Dermis blood vessel endothelial cell (primary cell): ENCODE measurements at places on chromosomes 2 and 18.
A peak's percentile ranks its signal among the peaks of the same experiment; 100 is the strongest.

DNA sequence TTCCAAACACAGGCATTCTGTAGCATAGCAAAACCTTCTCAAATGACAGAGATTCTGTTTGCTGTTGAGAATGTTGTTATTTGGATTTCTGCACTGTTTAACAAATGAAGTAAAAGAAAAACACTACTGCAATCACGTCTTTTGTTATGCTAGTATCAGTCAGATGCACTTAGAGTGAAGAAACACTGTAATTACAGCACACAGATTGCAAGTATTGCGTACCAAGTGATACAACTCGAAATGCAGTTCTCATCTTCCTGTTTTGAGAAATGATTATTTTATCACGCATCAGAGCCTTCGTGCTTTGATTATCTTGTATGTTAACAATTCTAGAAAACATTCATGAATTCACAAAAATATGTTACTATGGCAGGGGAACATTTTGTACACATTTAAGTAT, 41.8 kb upstream of the KLF11 start:
- DNase-seq: no peak

GRCh38 chr2:240468303-240469238, 33.1 kb downstream of the GPC1 start:
- DNase-seq: no peak

DNA sequence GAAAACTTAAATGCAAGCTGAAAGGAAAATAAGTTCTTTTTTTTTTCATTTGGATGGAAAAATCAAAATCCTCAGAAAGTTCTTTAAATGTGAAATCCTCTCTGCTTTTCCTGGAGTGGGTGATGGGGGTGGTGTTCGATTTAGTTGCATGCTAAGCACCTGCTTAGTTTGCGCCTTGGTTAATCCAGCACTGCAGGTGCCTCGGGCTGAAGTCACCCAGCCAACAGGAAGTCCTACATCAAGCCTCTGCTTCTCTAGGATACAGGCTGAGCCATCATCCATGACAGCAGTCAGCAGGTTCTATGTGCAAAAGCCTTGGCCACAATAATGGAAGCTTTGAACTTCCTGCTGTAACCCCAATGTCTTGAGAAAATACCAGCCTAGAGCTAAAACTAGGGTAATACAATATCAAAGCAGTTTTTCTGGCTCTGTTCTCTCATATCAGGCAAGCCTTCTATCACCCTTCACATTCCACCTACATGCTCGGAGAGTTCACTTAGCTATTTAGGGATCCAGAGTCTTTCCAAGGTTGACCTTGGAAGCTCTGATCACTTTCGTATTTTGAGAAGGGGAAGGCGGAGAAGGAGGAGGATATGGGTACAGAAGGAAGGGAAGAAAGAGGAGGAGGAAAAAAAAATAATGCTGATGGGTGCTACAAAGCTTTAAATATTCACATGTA, 116.1 kb upstream of the LRRTM1 start:
- no peak for DNase-seq

GRCh38 chr2:67412424-67412823, 15.3 kb downstream of the ETAA1 start:
- no peak for DNase-seq

DNA sequence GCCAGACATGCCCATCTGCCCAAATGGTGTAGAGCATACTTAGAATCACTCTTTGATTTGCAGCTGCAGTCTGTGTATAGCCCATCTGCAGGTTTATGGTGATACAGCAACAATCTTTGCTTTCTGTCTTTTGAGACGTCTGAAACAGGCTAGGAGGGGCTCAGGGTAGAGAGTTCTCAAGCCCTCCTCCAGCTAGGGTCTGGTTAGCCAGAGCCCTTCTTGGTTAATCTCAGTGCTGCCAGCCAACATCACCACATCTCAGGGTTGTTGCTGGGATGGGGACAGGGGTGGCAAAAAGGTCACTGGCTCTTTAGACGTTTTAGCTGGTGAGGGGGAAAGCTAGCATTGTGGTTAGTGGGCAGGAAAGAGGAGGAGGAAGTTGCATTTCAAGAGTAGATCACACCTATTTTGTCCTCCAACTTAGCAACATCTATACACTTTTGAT, 136.6 kb upstream of the ACAA2 start:
- DNase-seq: no peak

DNA sequence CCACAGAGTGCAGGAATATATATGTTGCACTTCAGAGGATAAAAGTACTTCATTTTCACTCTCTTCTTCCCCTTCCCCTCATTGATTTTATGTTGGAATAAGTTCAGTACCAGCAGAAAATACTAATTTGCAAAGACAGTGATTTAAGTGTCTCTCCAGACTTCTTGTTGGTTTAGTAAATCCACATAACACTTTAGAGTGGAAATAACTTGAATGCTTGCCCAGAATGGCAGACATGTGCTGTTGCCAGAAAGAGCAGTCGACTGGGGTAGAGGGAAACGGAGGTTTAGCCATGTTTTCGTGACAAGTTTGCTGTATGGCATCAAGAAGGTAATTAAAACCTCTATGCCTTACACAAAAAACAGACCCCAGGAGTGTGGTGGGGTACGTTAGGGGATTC, 246.0 kb upstream of the CXCR4 start:
- no peak for DNase-seq

DNA sequence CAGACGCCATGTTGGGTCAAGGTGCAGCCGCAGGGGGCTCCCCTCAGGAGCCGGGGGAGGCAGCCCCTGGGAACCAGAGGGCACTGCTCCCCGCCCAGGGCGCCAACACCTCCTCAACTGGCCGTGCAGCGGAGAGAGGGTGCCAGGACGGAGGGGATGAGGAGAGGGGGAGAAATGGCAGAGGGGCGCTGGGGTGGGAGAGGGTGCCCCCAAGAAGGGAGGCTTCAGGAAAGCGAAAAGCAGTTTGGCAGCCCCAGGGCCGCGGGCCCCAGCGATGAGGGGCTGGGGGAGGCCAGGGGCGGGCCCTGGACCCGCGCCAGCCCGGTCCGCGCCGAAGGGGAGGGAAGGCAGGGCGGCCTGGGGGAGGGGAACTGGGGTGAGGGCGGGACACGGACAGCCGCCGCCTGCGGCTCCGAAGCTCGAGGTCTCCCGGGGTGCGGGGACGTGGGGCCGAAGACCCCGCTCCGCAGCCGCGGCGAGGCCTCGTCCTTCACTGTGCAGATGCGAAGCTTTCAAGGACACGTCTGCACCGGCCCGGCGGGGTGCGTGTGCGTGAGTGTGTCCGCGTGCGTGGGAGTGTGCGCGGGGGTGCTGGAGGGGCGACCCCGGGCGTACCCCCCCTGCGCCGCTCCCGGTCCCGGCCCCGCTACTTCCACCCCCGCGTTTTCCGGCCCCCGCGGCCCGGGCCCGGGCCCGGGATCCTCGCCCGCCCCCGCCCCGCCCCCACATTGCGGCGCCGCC, 1.4 kb downstream of the DNMT3A start:
- DNase-seq: peak; percentile 13

- DNase-seq: no peak
Measured at GRCh38 chr2:217047631-217048030, 187.8 kb upstream of the TNP1 start.

- DNase-seq: peak; percentile 59
Measured at GRCh38 chr2:82790206-82791021, 1668.7 kb downstream of the SUCLG1 start.

- no peak for DNase-seq
Measured at GRCh38 chr2:215392687-215393270, 43.1 kb downstream of the FN1 start.

DNA sequence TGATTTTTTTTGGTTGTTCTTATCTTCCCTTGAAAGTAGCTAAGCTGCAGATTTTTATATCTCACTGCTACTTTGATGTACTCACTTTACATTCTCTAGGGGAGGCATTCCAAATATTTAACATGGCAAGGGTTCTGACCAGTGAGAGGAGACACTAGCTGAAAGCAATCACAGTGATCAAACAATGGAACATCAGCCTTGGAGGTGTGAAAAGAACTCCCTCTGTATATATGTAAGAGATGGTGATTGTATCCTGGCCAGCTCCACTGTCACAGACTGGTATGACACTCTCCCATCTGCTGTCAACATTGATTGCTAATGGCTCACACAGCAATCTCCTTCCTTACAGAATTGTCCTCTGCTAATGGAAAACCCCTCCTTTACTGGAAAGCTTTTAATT, 291.7 kb upstream of the CDH19 start:
- no peak for DNase-seq

DNA sequence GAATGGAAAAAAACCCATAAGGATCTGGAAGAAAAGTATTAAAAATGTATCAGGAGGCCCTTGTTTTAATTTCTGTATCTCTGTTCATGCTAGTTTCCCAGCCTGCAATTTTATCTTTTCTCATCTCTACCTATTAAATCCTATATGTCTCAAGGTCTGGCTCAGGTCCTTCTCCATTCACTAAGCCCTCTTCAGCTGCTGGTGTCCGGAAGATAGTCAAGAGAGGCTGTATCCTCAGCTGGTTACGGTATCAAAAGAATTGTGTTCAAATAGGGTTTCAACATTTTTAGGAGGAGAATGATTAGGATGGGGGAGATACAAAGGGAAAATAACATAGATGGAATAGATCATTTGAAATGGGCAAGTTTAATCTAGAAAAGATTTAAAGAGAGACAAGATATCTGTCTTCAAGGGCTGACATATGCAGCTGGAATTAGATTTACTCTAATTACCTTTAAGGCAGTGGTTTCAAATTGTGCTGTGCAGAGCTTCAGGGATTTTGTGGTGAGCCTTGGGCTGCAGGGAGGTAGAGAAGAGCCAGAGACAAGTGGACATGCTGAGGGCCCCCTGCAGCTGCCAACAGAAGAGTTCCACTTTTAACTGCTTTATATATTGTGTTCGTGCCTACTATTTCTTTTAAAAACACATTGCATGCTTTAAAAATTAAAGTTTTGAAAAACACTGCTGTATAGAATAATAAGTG, 24.1 kb downstream of the GREB1L start:
- no peak for DNase-seq

DNA sequence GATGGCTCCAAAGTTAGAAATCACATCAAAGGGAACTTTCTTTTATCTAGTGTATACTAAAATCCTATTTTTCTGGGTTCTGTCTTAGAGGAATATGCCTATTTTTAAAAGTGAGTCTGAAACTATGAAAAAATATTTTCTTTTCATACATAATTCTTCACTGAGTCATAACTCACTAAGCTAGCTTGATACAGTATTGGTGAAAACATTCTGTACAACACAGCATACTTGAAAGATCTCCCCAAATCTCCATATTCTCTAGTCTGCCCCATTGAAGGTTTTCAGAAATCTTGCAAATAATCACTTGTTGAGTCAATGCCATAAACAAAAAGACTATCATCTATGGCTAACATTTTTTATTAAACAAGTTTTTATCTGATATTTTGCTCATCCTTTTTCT, 44.5 kb downstream of the COL3A1 start:
- DNase-seq: no peak

DNA sequence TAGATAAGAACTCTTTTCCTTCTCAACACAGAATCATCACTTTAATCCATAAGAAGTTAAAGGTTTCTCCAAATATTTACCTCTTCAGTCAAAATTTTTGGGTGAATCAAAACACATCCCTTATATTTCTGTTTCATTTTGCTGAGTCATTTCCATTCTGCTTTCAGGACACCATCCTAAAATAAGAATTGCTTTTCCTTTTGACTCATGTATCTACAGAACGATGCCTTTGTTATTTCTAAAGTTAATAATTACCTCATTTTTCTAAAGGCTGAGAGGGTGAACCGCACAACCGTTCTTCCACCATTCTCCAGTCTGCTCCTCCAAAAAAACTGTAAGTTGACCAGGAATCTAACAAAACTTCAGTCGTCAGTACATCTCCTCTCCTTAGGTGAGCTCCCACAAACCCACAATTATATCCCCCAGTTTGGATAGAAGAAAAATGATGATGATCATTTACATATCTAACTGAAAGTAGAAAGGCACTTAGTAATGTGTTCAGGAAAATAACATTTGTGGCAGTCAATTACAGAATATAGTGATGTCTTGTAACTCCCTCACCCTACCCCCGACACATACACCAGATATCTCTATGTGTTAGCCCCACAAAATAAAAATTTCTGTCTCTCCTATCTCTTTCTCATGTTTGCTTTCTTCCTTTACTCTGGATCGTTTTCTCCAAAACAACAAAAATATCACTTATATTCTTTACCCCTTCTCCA, 162.5 kb downstream of the RAD51AP2 start:
- DNase-seq: no peak

DNA sequence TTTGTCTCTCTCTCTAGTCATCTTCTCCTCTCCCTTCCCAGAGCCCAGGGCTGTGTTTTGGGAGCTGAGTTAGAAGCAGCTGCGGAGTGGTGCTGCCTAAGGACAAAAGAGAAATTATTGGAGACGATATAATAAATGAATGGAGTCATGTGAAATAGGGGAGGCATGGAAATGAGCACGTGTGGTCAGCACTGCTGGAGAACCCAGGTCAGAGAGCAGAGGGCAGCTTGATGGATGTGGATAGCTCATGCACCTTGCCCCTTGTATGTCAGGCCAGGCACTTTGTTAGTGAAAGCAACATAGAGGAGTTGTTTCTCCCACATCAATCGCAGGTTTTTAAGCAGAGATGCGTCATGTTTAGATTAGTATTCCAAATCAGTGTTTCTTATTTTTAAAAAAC, 15.7 kb downstream of the TTR start:
- DNase-seq: no peak

- no peak for DNase-seq
Measured at GRCh38 chr2:18122544-18123210, 244.2 kb downstream of the KCNS3 start.

DNA sequence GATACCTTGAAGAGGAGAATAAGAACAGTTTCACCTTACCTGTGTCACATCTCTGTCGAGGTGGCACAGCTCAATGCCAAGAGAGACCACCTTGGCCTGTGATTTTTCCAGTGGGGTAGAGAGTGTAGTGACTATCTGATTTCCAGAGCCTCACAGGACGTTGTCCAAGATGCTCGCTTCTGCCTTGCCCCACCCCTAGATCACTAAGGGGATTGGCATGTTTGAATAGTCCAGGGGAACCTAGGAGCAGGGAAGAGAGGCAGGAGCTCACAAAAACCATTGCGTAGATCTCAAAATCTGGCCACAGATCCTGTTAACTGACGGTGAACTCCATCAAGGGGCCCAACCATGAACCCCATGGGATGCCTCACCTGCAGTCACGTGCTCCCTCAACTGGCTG, 24.2 kb downstream of the TMEM178A start:
- no peak for DNase-seq

GRCh38 chr2:137659616-137660015, 304.7 kb upstream of the HNMT start:
- no peak for DNase-seq

DNA sequence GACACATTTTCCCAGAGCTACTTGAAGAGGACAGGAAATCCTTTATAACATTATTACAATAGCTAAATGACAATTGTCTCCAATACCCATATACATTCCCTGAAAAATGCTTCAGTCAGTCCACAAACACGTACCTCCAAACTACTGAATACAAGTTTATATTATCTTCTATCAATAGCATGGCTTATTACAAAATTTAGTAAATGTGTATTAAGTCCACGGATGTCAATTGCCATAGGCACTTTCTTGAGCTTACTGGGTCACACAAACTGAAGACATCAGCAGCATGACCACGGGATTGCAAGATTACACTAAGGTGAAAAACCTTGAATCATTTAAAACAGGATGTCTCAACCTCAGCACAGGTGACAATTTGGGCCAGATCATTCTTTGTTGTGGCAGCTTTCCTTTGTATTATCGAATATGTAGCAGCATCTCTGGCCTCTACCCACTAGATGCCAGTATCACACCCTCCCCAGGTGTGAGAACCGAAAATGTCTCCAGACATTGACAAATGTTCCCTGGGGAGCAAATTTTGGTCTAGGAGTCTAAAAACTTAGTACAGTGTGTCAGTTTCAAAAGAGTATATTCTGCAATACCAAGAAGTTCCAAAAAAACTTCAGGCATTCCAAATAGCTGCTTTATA, 1.4 kb downstream of the MBD2 start:
- DNase-seq: no peak

- DNase-seq: no peak
Measured at GRCh38 chr2:96330407-96330806, 5.2 kb upstream of the NCAPH start.
